ENCODE measurements at places on chromosomes 3 and 15.
A peak's percentile ranks its signal among the peaks of the same experiment; 100 is the strongest.

DNA sequence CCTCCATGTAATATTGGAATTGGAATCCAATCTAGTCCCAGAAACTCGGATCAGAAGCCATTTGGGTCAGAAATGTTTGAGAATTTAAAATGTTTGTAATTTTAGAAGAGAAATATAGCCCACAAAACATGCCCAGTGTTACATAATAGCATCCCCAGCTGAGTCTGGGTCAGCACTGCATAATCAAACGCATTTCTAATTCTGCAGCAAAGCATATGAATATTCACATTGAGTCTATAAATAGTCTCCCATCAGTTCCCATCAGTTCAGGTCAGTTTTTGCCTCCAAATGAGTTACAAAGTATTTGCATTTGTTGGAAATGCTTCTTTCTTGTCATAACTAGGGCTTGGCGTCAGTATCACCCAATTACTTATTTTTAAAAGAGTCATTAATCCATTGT is 383.1 kb downstream of the IL5RA start:
- no peak for DNase-seq

DNA sequence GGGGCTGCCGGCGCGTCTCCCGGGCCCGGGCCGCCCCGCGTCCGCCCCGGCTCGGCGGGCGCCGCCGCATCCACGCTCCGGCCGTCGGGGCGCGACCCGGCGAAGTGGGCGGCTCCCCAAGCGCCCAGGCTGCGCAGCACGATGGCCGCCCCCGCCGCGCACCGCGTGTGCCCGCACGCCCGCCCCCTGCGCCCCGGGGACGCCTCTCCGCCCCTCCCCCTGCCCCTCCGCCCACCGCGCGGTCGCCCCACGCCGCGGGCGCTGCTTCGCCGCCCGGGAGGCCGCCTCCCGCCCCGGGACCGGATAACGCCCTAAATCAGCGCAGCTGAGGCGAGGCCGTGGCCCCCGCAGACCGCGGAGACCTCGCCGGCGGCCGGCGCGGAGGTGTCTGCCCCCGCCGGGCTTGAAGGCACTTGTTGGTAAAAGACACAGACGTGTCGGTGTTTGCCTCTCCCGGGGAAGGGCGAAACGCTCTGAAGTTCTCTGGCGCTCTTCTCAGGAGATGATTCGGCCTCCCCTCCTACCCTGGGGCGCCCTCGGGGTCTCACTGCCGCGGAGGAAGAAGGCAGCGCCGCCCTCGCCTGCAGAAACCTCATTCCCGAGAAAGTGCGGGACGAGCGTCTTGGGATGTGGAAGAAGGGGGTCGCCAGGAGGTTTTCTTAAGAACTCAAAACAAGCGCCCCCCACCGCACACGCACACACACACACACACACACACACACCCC is at the start of gene BNC1:
TSS of gene BNC1 (minus strand) at position 106 of the 725 bp plus-strand sequence. CDS start at position 70, 36 bp downstream.
- no peak for DNase-seq

DNA sequence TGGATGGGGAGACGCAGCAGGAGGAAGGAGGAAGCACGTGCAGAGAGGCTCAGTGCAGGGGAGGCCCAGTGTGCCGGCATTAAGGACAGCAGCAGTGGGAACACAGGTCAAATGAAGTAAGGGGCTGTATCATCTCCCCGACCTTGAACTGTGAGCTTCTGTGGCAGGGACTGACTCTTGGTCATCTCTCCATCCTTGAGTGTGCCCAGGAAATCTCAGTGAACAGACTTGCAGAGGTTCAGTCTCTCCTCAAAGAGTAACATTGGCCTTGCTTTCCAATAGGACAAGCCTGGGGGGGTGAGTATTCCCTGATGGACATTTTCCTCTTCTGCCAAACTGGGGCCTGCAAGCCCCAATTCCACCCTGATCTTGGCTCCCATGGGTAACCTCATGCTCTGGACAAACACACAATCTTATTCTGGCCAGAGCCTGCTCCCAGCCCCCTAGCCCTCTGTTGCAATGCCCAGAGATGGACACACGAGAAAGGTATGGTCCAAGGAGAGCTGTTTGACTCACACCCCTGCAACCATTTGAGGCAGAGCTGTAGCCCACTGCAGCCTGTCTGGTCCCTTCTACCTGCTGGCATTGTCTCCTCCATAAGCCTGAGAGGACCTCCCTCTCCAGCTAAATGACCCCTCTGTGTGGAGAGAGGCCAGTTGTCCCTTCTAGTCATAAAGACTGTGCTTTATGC is 50.9 kb downstream of the TLE3 start:
- no peak for DNase-seq

GRCh38 chr3:126798521-126798920 is 94.5 kb downstream of the CHCHD6 start:
- no peak for DNase-seq

- DNase-seq, result no peak
Measured at GRCh38 chr3:130392266-130392665, 46.8 kb downstream of the COL6A5 start.

GRCh38 chr3:177089110-177089509 is 108.2 kb downstream of the TBL1XR1 start:
- DNase-seq, result no peak

DNA sequence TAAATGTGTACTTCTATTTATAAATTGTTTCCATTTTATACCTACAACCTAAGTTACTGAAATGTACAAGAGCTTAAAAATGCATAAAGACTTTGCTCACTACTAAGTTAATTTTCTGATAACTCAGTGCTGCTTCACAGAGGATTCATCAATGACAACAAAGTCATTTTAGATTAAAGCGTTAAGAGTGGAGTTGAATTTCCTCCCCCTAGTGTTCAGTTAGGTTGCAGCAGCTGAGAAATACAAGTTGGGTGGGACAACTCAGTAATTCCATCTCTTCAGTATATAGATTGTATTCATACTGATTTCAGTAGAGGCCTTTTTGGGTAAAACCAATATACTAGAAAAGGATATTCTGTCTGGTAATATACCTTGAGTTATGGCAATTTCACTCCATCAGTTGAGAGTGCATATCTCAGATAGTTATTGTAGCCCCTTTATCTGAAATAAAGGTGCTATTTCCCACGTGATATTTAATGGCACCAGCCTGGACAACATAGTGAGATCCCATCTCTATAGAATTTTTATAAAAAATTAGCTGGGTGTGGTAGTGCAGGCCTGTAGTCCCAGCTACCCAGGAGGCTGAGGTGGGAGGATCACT is 6.9 kb upstream of the RPL35A start:
- DNase-seq, result peak; percentile 29

GRCh38 chr15:77838061-77838460 is 205.3 kb upstream of the LINGO1 start:
- DNase-seq, result no peak

GRCh38 chr15:90154861-90155626 is 46.1 kb upstream of the SEMA4B start:
- no peak for DNase-seq

- DNase-seq, result no peak
Measured at GRCh38 chr3:15367059-15367458, 34.7 kb upstream of the SH3BP5 start.

DNA sequence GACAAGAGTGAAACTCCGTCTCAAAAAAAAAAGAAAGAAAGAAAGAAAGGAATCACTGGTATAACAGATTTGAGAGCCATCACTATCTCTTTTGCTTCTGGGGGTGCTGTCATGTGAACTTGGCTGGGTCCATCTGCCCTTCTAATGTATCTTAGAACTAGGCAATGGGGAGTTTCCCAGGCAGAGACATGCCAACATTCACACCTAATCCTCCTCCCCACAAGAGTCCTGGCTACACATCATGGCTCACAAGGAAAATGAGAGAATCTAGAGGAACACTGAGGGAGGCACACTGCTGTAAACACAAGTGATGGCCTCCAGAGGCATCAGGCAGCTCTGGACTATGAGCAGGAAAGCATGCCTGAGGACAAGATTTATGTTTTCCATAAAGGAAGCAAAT is 67.8 kb upstream of the PPP2R3A start:
- DNase-seq, result no peak

GRCh38 chr3:63995086-63995485 is 28.2 kb downstream of the PSMD6 start:
- DNase-seq, result no peak

- DNase-seq, result no peak
Measured at GRCh38 chr3:72969766-72970165, 26.8 kb upstream of the PPP4R2 start.

DNA sequence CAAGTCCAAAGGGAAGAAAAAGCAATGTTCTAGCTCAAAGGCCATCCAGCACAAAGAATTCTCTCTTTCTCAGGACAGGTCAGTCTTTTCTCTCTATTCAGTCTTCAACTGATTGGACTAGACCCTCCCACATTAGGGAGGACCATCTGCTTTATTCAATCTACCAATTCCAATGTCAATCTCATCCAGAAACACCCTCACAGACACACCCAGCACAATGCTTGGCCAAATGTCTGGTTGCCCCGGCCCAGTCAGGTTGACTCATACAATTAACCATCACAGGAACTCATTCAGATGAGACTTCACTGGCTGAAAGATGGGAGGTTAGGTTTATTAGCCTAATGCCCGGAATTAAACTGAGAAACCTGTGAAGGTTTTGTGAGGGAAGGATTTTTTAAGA is 32.4 kb downstream of the ACAN start:
- no peak for DNase-seq

- DNase-seq, result no peak
Measured at GRCh38 chr3:27049792-27050191, 319.4 kb downstream of the NEK10 start.

GRCh38 chr15:26260517-26261133 is 397.5 kb upstream of the ATP10A start:
- peak; percentile 4 for DNase-seq

DNA sequence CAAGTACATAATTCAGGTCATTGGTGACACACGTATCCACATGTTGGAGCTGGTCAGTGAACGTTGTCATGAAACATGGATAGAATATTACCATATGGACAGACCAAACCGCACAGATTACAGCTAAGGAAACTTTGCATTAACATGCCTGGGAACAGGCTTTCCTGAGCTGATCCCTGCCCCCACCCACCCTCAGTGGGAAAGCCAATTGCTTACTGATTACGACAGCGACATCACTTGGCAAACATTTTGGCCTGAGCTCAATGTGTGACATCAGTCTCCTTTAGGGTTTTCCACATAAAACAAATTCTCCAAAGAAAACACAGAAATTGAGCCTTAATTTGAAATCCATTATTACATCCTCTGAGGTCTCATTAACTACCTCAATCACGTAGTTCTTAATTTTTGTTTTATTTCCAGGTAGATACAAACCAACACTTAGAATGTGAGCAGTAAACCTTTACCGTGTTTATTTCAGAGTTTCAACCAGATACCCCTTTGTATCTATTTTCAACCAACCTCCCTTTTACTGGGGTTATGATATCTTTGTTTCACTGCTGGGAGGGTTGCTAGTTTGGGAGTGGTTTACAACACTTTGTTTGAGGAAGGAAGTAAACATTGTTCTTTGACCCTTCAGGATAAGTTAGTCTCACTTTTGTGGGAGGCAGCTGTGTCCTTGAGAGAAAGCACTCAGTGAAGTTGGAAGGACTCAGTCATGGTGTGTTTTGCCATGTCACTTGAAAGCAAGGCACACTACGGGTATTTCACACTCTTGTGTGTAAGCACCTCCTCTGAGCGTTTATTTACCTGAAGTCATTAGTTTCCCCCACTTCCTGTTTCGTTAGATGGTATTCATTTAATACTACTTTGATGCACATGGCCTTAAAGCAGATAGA is 103.1 kb downstream of the CMSS1 start:
- DNase-seq, result no peak

GRCh38 chr3:119541547-119541946 is 17.9 kb downstream of the CD80 start:
- DNase-seq, result no peak

GRCh38 chr3:115272036-115272824 is 125.1 kb upstream of the ZBTB20 start:
- no peak for DNase-seq

All from NCI-H526 treated with DMSO at 0.1 percent for 48 hours (cell line).